GM13976 (cell line): ENCODE measurements at places on chromosomes 1 and 21.

- no peak for DNase-seq
Observed at GRCh38 chr1:111745675-111746613, 6.7 kb upstream of the INKA2 start.

GRCh38 chr1:66035616-66036245 is 243.0 kb downstream of the PDE4B start:
- no peak for DNase-seq

DNA sequence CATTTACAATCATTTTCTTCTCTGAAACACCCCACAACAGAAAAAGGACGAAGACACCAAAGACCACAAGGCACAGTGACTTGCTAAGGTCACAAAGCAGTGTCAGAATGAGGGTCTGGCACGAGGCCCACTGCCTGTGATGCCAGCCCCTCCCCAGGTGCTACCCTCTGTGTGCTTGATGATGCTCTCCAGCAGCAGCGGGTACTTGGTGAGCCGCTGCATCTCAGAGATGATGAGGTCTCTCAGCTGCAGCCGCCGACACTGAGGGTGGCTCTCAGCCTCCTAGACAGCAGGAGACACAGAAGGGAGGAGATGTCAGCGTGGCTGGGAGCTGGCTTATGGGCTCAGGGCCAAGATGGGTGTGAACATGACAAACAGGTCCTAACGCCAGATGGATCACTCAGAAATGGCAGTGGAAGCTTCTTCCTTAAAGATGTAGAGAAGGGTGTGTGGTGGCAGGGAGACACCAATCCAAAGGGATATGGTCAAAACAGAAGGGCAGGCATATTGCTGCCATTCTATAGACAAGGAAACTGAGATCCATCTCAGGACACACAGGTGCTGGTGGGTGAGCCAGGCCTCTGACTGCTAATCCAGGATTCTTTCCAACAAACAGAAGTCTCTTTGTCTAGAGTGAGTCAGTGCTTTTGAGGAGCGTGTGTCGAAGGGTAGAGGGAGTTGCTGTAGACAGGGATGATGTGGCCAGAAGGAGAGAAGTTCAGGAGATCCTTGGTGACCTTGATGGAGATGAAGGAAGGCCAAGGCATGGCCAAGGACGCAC is 25.6 kb downstream of the LRRC71 start:
- DNase-seq = no peak

DNA sequence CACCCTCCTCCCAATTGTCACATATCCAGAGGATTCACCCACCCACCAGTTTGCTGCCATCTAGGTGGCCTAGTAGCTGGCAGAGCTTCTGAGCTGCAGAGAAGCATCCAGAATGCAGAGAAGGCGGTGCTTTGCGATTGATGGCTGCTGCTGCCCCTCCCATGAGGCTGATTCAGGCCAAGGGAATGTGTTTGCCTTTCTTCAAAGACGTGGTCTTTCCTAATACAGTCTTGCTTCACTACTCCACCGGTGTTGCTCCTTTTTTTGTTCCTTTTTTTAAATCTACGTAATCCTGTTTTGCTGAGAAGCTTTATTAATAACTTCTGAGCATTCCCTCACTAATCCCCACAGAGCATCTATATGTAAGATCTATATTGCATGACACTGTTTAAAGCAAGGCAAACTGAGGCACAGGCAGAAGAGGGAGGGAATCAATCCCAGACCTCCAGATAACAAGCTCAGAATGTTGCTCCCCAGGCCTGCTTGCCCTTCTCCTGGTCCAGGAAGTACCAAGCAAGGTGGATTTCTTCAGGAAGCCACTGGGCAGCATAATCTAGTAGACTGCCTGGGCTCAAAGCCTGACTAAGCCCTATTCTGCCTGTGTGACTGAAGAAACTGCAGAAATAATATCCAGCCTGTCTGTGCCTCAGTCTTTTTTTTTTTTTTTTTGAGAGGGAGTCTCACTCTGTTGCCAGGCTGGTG is 275.5 kb upstream of the FMN2 start:
- no peak for DNase-seq

GRCh38 chr1:64898107-64898861 is 68.1 kb downstream of the JAK1 start:
- peak; percentile 55 for DNase-seq

GRCh38 chr1:87226341-87226760 is 102.3 kb upstream of the LMO4 start:
- no peak for DNase-seq

DNA sequence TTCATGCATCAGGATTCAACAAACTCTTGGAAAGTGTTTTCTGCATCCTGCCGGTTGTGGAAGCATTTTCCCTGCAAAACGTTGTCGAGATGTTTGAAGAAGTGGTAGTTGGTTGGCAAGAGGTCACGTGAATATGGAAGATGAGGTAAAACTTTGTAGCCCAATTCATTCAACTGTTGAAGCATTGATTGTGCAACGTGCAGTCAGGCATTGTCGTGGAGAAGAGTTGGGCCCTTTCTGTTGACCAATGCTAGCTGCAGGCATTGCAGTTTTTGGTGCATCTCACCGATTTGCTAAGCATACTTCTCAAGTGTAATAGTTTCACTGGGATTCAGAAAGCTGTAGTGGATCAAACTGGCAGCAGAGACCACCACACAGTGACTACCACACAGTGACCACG is 57.0 kb upstream of the PRDM2 start:
- DNase-seq = no peak

- DNase-seq = no peak
Observed at GRCh38 chr1:106181866-106182265, 874.6 kb upstream of the PRMT6 start.

GRCh38 chr1:180961622-180962021 is 48.9 kb downstream of the KIAA1614 start:
- no peak for DNase-seq
